ENCODE measurements at places on chromosomes 5 and 9.

DNA sequence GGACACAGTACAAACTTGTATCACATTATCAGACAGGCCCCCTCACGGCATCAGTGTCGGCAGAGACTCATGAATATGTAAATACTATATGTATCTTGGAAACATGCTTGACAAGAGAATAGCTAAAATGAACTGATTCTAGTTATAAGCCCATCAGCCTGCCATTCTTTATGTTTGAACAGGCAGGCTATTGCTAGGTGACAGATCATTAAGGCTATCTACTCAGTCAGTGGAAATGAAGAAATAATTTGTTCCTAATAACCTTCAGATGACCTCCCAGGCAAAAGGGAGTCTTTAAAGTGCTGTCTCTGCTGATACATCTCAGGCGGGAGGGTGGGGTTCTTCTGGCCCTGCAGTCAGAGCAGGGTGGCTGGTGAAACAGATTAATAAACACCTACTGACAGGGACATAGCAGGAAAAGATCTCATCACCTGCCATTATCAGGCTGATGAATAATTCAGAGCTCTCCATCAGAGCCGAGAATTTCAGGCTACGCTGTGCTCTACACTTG, 394.2 kb downstream of the RASEF start:
- DNase-seq = no peak

- DNase-seq = no peak
Observed at GRCh38 chr9:93955981-93956784, 1.0 kb upstream of the BARX1 start.

- DNase-seq = no peak
Observed at GRCh38 chr5:39213447-39214207, 5.7 kb downstream of the FYB1 start.

DNA sequence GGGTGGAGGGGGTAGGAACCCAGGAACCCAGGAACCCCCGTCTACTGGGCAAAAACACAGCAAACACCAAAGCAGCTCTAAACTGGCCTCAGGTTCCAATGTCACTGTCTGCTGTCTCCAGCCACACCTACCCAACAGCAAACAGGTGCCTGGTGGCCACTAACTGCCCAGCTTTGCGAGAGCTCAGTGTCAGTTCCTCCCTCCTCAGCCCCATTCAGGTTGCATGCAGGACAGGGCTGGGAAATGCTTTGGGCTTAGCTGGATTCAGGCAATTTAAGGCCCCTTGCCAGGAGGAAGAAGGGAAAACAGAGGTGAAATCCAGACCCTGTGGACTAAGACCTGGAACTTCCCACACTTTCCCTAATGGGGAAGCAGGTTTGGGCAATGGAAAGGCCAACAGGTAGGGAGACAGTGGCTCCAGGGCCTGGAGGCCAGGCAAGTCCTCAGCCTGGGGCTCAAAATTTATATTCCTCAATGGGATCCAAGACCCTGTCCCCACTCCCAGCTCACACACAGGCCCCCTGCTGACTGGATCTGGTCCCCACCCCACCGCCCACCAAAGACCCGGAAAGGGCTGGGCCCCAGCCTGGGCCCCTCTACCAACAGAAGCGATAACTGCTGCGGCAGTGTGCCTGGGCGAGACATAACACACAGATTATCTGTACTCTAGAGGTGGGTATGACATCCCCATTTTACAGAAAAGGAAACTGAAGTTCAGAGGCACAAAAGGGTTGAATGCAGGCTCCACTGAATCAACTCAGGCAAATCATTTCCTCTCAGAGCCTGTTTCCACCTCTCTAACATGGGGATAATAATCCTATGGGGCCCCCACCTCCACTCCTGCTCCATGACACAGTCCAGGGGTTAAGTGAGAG, 3.5 kb downstream of the EEIG1 start:
- DNase-seq = no peak

GRCh38 chr5:125587631-125588030, 835.6 kb upstream of the GRAMD2B start:
- DNase-seq = no peak

- no peak for DNase-seq
Observed at GRCh38 chr9:36834736-36835135, 199.3 kb downstream of the PAX5 start.

- no peak for DNase-seq
Observed at GRCh38 chr5:112918136-112918535, 3.9 kb downstream of the REEP5 start.

GRCh38 chr9:79120533-79120932, 451.2 kb upstream of the TLE4 start:
- no peak for DNase-seq
